ENCODE measurements at places on chromosomes 3 and 15.
A peak's percentile ranks its signal among the peaks of the same experiment; 100 is the strongest.

- no peak for DNase-seq
These were observed 98.1 kb downstream of the NR1D2 start for GRCh38 chr3:24043168-24043567.

- no peak for DNase-seq
These were observed 52.2 kb downstream of the FBLN2 start for GRCh38 chr3:13600950-13601691.

DNA sequence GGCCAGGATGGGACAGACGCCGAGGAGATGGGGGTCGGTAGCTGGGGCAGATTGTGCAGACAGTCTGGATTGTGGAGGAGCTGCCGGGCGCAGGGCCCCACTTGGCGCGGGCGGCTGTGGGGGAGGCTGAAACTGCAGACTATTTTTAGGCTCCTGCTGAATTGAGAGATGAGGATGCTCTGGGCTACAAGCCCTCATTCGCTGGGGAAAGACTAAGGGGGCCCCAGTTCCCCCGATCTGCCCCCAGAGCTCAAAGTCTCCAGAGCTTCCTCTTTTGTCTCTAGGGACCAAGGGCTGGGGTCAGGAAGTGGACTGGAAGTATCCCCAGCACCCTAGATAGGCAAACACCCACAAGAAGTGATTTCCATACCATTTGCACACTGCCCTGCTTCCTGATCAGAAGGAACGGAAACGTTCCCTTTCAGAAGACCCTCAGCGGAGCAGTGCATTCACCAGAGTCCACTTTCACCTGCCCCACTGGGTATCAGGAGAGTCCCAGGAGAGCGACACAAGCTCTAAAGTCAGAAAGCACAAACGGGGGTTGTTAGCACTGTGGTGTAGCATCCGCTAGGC is 29.7 kb downstream of the SEMA7A start:
- DNase-seq = no peak

GRCh38 chr3:119357190-119357589 is 63.0 kb downstream of the ARHGAP31 start:
- no peak for DNase-seq

- DNase-seq = peak; percentile 94
These were observed 187.2 kb downstream of the SHQ1 start for GRCh38 chr3:72661115-72661457.

DNA sequence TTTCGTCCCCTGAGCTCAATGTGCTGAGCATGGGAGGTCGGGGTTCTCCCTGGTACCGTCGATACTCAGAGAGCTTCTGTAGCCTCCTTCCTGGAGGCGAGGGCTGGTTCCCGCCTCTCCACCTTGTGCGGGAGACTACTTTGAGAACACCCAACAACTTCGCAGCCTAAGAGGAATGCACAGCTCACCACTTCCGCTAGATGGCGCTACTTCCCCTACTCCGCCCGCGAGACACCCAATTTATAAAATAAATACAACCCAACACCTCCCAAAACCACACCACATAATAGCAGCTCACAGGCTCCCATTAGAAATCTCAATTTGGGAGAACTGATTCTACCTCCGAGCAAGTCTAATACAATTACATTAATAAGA is 1.2 kb downstream of the RGMA start:
- DNase-seq = peak; percentile 61

- DNase-seq = peak; percentile 38
These were observed 420 bp downstream of the SLC27A2 start for GRCh38 chr15:50182219-50183013.

- DNase-seq = no peak
These were observed 818 bp downstream of the PPP1R2 start for GRCh38 chr3:195542316-195542697.

GRCh38 chr15:72614810-72615532 is 39.5 kb upstream of the GOLGA6B start:
- DNase-seq = no peak

DNA sequence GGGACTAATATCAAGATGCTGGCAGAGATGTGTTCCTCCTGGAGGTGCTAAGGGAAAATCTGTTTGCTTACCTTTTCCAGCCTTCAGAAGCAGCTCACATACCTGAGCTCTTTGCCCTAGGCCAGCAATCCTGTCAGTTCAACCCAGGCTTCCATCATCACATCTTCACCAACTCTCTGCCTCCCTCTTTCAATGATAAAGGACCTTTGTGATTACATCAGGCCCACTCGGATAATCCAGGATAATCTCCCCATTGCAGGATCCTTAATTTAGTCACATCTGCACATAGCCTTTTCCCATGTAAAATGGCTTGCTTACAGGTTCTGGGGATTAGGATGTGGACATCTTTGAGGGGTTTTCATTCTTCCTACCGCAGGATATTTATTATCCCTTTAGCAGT is 58.3 kb downstream of the NSUN3 start:
- no peak for DNase-seq

DNA sequence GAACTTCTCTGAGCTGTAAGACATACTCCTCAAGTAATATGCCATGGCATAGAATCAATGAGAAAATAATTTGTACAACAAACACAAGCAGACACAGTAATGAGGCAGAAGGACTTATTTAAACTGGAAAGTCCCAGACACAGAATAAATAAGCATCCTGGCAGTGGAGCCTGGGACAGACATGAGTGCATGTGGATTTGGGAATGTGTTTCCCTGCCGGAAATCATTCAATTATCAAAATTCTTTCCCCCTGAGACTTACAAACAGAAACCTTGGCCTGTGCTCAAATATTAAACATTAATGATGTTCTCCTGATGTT is 520.1 kb downstream of the ROBO1 start:
- no peak for DNase-seq

GRCh38 chr15:66982250-66982649 is 83.2 kb upstream of the SMAD3 start:
- no peak for DNase-seq

GRCh38 chr3:26438981-26439884 is 183.3 kb upstream of the LRRC3B start:
- no peak for DNase-seq

DNA sequence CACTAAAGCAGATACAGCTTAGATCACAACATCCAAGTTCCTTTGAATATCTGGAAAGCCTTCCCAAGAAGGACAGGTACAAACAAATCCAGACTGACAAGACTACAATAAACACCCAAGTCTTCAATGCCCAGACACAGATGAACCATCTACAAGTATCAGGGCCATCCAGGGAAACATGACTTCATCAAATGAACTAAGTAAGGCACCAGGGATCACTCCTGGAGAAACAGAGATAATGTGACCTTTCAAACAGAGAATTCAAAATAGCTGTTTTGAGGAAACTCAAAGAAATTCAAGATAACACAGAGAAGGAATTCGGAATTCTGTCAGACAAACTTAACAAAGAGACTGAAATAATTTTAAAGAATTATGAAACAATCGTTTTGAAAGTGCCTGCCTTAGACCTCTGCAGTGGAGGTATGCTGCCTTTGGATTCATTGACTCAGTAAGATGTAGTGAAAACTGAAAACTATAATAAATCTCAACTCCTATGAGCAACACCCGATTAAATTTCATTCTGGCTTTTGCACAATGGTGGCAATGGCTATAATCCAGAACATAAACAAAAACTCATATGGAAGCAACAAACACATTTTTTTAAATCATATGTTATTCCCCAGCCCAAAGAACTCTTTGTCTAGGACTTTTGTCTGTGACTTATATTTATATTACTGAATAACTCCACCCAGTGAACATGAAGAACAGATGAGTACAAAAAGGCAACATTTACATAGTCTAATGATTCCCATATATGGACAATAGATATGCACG is 12.6 kb upstream of the COL8A1 start:
- no peak for DNase-seq

GRCh38 chr3:24454393-24454792 is 40.3 kb downstream of the THRB start:
- no peak for DNase-seq
